ENCODE measurements at places on chromosomes 4 and X.

DNA sequence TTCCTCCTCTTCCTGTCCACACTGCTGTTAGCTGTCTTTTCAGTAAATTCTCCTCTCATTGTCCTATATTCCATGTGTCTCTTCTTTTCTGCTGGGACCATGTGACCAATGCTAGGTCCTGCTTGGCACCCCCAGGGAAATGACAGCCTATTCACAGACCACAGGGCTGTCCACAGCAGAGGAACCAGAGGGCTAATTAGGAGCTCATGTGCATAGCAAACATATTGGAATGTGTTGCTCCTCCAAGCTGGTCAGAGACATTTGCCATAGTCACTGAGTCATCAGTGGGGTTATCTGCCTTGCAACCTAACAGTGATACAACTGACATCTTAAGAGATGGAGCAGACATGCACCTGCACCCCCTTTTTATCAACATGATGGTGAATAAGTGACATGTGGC, 67.9 kb upstream of the PUDP start:
- no peak for DNase-seq

- DNase-seq = no peak
Observed at GRCh38 chrX:112270991-112271390, 188.4 kb upstream of the TRPC5 start.

DNA sequence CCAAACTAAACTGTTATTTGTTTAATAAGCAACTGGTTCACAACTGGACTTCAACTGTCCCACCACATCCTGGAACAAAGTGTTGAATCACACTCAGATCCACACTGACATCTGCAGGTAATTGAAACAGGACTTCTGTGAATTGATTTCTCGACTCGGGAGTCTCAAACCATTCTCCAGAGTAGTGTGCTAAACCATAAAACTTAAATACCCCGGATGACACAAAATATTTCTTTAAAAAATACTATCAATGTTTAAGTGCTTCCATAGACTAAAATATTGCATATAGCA, 95.4 kb upstream of the PLAC1 start:
- no peak for DNase-seq

DNA sequence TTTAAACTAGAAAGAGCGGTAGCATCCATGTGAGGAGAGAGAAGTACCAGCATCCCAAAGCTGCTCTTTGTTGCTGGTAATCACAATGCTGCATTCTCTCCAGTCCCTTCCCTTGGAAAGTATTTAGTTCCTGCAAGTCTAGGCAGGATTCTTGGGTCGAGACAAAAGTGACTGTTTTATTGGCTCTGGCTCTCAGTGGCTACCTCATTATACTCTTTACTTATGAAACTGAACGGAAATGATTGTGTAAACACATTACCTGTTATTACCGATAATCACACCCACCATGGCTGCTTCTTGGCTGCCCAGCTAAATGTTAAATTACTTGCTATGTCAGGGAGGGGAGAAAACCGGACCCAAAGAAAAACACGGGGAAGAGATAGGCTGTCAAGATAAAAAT, 26.2 kb downstream of the ATXN3L start:
- no peak for DNase-seq

GRCh38 chr4:80385397-80386280, 50.1 kb downstream of the CFAP299 start:
- no peak for DNase-seq

DNA sequence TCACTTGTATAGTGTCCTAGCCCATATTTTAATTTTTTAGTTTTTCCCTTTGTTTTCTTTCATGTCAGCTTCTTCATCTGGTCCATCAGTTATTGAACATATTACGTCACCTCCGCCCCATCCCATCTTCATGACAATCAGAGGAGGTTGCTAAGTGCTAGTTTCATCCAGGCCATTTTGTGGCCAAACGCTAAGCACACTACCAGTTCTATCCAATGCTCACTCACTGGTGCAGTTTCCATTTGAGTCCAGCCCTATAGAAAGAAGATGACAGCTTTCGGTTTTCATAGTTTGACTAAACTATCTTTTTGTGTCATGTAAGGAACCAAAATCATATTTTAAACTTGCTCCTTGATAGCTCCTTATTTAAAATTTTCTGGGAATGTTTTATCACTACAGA, 304.2 kb downstream of the TENM3 start:
- no peak for DNase-seq

DNA sequence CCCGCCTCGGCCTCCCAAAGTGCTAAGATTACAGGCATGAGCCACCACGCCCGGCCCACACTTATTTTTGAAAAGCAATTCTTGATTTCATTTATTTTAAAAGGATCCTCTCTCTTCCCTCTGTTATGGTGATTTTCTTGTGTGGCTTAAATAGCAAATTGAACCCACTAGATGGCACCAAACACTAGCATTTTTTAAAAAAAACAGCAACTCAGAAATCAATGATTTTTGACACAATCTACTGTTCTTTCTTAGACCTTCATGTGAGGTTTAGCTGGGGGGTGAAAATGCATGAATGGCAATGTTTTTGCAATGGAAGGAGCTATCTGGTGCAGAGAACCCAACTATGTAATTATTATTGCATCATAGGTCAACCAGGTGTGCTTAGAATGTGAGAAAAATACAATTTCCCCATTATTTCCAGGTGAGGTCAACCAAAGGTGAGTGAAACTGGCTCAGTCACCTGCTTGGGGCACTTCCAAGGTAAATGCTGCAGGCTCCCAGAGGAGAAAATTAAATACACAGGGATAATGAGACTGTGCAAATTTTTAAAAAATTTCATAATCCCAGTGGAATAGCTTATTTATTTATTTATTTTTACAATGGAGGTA, 226.7 kb upstream of the PRKX start:
- DNase-seq = no peak

GRCh38 chr4:2469192-2469984, 482 bp downstream of the RNF4 start:
- peak; percentile 70 for DNase-seq

DNA sequence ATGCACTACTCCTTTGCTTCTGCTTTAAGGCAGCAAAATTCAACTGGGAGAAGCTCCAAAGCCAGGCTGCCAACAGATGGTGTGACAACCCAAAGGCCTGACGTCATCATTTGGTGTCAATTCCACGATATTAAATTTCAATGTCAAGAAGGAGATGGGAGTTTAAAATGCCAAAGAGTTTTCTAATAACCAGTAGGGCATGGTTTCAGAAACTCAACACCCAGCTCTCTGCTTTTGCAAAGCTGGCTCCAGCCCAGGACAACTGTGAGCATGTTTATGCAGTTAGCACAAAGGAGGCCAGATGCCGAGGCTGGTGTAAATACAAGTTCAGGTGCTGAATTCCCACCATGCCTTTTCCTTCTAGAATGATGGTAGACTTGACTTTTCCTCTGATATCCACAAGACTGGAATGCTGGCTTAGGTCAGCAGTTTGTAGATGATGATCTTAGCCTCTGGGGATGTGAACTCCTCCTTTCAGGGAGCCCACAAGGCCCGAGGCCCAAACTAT, 67.3 kb downstream of the AFAP1 start:
- DNase-seq = no peak

DNA sequence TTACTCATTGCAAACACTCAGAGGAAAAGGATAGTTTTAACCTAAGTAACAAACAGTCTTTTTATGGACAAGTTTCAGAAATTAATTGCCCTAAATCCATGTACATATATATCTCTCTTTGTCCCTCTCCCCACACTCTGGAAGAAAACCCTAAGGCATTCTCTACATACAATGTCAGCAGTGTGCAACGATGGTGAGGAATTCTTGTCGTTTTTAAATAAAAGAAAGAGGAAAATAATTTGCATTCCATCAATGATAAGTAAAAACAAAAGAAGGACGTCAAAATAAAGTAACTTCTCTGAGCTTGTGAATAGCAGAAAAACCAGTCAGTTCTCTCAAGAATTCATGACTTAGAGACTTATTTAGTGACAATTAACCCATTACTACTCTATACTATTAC, 550.5 kb upstream of the DIPK2B start:
- DNase-seq = no peak

DNA sequence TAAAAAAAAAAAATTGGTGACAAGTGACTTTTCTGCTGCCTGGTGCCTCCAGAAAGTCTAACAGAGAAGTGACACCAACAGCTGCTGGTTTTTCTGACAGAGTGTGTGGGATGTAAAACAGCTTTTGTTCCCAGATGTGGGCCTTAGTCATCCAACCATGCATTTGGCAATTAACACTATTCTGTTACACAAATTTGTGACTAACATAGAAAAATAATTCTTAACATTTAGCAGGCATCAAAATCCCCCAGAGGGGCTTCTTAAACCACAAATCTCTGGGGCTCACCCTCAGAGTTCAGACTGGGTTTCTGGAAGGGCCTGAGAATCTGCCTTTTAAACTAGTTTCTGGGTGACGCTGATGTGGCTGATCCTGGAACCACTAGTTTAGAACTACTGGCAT, 100.5 kb upstream of the PCDH7 start:
- DNase-seq = no peak

DNA sequence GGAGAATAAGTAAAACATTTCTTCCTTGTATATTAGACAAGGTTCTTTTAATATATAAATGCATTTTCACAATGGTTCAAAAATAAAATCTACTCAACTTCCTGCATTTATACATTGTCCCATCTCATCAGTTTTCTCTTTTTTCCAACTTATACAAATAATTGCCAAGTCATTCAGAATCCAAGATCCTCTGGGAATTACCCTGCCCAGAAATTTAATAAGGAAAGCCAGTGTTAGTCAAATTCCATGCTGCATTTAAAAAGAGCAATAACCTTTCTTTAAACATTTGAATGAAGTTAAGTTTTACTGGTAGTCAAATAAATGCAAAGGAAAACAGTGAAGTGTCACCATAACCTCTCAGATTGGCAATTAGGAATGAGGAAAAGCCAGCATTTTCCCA, 357.9 kb downstream of the PPP3CA start:
- DNase-seq = no peak

DNA sequence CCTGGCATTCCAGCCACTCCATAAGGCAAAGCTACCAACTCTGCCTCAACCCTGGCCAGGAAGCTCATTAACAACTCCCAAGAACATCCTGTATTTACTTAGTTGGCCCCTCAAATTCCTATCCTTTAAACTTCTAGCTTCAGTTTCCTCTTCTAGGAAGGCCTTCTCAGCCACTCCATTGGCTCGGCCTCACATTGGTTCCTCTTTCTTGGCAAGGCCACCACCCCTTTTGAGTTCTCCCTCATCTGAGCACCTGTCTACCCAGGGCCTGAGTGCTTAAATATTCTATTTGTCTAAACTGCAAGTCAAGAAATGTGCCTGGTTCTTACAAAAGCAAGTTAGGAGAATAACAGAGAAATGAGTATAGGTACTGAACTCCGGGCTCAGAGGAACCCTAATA, 10.0 kb downstream of the SMC1A start:
- DNase-seq = no peak

- no peak for DNase-seq
Observed at GRCh38 chr4:151356510-151356909, 31.1 kb upstream of the SH3D19 start.

DNA sequence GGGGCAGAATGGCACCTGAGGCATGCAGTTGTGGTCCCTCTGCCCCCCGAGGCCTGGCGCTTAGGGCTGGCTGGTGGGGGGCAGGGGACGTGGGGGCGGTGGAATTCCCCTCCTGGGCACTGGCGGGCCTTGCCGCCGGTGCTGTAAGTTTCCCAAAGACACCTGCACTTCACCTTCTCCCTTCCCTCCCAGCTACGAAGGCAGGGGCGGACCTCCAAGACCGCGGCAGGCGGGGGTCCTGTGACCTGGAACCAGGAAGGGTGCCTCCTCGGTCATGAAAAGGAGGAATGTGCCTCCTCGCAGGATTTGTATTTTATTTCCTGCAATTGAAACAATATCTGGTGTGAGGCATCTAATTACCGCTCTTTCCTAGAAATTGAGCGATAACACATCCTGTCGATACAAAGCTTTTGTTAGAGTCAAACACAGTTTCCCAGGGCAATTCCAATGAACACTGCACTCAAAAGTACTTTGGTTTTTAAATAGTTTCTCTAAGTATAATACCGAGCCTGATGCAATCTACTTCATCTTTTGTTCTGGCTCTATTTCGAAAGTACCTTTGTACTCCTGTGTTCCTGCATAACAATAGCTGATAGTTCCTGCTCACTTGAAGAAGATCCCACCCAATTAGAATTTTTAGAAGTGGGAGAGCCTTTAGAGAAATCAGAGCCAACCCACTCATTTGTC, 12.3 kb upstream of the ADRA2C start:
- DNase-seq = no peak

- no peak for DNase-seq
Observed at GRCh38 chrX:45322382-45322781, 121.7 kb upstream of the DIPK2B start.

DNA sequence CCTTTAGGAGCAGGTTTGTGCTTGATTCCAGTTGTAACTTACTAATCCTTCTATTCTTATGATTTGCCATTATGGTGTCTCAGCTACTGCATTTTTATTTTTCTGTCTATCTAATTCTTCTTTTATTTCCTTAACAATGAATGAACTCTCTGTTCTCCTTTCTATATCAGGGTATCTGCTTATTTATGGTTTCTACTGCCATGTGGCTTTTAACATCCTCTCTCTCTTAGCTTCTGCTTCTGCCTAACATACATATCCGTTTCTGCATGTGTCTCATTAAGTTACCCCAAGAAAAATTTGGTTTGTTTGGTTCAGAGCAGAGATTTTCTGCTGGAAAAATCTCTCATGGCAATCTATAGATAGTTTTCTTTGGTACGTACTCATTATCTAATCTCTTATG, 614.4 kb downstream of the RPA4 start:
- DNase-seq = no peak

- DNase-seq = no peak
Observed at GRCh38 chrX:107701493-107702121, 73.3 kb downstream of the PRPS1 start.

DNA sequence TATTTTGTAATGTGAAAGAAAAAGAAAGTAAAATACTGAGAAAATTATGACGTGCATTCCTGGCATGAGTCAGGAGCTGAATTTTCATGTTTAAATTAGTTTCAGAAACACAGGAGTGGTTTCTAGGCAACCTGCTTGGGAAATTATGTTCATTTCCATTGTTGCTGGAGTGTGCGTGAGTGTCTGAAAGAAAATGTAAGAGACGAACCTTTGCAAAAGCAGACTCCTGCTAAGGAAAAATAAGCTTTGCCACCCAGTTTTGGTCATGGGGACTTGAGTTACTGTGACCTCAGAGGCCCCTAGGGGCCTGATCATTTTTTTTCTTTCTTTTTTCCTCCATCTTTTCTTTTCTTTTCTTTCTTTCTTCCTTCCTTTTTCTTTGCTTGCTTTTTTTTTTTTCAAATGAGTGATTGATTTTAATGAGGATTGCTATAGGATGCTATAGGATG, 18.8 kb upstream of the CHRNA9 start:
- no peak for DNase-seq

GRCh38 chr4:11152684-11153083, 276.0 kb downstream of the HS3ST1 start:
- DNase-seq = no peak

- DNase-seq = no peak
Observed at GRCh38 chr4:153512952-153513500, 46.9 kb downstream of the TMEM131L start.
